ENCODE measurements at places on chromosomes 1 and 21.

DNA sequence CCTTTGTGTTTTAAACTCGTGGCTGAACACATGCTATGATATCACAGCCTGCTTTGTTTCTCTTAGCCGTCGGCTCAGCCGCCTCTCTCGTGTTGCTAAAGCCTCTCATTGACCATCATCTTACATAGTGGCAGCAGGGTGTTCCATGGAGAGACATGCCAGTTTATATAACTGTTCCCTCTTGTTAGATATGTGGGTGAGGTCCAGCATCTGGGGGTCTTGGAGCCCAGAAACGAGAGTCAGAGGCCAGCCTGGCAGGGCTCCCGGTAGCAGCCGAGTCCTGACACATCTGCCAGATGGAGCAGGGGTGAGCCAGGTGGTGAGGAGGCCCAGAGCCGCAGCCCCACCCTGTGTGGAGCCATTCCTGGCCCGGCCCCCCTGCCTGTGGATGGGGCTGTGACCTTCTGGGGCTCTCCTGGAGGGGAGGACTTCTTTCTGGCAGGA lies 11.9 kb downstream of the PODN start:
- DNase-seq = no peak

- no peak for DNase-seq
These were observed 576.2 kb downstream of the PTPRU start for GRCh38 chr1:29812408-29813135.

DNA sequence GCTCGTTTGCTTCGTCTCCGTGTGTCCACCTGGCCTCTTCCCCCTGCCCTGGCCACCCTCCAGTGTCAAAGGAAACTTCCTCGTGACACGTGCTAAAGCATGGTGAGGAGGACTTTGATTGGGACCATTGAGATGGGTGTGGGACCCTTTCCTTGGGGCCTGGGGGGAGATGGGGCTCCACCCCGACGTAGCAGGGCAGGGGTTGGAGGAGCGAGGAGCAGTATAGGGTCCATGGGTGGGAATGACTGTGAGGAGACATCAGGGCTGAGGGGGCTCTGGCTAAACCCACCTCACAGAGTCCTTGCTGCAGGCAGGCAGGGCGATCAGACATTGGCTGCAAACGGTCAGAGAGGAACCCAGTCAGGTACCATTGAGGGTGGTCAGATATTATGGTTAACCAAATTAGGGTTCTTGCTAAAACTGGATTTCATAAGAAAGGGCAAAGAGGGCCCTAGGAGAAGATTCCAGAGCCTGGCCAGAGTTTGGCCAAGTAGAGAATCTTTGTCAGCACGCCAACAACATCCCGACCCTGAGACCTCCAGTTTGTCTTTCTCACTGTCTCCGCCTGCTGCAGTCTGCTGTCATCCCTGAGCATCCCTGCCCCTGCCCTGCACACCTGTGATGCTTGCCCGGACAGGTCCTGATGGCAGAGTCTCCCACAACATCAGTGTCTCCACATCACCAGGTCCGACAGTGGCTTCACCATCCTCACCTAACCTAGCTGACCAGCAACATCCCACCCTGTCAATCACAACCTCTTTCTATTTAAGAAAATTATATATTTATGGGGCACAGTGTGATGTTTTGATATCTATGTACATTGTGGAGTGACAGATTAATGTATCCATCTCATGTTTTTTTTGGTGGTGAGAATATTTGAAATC lies 8.0 kb downstream of the RNF187 start:
- DNase-seq = no peak

DNA sequence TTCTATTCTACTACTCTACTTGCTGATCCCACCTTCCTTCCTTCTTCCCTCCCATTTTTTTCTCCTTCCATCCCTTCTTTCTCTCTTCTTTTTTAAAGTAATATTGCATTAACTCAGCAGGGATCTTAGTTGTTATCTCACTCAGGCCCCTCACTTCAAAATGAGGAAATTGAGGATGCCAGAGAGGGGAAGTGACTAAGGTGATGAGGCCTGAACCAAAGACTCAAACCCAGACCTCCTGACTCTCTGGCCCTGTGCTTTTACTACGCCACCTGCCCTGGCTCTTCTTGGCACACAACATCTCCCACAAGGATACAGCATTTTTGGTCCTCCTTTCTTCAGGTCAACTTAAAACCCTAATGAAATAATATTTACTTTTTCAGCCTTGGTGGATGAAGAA lies 151.7 kb upstream of the ZNF648 start:
- DNase-seq = no peak

- no peak for DNase-seq
These were observed 109.5 kb downstream of the KCNK1 start for GRCh38 chr1:233723387-233723786.

DNA sequence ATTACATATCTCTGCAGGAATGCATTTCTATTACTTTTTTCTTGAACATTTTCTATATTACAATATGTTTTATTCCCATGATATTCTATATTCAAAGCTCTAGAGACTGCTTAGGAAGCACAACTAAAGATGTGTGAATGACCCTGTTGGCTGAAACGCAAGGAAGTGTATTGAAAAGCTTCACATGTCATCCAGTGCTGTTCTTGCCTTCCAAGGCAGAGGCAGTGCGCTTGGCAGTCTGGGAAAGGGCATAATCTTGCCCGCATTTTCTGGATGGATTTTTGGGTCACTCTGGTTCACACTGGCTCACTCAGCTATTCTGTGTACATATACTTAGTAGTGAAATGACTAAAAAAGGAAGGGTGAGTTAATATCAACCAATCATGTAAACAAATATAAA lies 262.4 kb downstream of the PTPRC start:
- DNase-seq = no peak

Data from T-cell (primary cell).